ENCODE measurements at places on chromosomes 5 and 9. TPM values are rescaled to one million over a fixed set of nuclear protein-coding genes. Genes with fewer than 3 reads are reported as not detected.
A peak's percentile ranks its signal among the peaks of the same experiment; 100 is the strongest.

The BTNL3 gene
- not detected for polyA plus RNA-seq

- peak; percentile 23 for DNase-seq
Observed at GRCh38 chr9:93807166-93808074, 147.7 kb downstream of the BARX1 start.

The SLC36A3 gene
- not detected for polyA plus RNA-seq

GRCh38 chr9:83166372-83166771 lies 103.4 kb upstream of the RASEF start:
- peak; percentile 40 for DNase-seq

The ZNF300 gene
- 0.28 TPM for polyA plus RNA-seq

DNA sequence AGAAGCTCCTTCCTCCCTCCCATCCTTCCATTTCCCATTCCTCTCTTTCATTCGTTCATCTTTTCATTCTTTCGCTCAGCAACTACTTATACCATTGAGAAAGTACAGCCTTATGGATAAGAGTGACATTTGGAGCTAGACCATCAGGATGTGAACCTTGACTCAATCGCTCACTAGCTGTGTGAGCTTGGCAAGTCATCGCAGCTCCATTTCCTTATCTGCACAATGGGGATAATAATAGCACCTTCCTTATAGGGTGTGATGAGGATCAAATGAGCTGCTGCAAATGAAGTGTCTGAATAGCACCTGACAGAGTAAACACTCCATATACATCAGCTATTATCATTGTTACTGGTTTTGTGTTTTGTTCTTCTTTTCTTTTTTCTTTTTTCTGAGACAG lies 28.1 kb upstream of the SYNPO start:
- DNase-seq: no peak

DNA sequence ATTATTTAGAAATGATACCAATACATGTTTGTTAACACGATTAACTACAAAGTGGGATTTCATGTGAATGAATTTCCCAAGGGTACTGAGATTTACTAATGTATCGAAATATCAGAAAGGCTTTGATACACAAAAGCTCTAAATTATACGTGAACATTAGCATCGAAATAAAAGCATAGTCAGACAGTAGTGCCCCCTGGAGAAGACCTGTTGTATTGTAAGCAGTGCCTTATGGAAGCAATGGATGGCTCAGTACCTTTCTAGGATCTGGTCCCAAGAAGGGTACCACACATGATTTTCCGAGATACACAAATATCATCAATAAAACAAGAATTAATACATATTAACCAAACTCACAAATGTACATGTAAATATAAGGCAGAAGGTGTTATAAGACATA lies 153.8 kb downstream of the CDH12 start:
- no peak for DNase-seq

The PCA3 gene
- polyA plus RNA-seq: 0.72 TPM

- no peak for DNase-seq
Observed at GRCh38 chr5:10668697-10669096, 92.3 kb downstream of the DAP start.

DNA sequence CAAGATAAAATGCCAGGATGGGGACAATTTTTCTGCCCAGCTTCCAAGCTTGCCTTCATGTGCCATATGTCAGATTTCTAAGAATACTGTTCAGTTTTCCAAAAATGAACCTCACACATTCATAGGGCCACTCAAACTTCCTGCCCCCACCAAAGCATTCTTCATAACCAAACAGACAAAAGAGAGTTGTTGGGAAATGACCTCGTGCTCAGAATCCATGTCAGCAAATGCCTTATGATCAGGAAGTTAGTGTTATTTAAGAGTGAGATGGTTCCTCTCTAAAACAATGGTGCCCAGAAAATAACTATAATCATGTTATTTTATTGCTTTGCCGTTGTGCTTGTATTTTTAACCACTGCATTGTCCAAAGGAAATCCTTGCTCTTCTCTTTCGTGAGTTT lies 208.2 kb downstream of the ZNF608 start:
- DNase-seq: no peak

- no peak for DNase-seq
Observed at GRCh38 chr5:9437741-9438240, 108.1 kb downstream of the SEMA5A start.

GRCh38 chr9:83304686-83305085 lies 233.5 kb downstream of the FRMD3 start:
- no peak for DNase-seq

- DNase-seq: no peak
Observed at GRCh38 chr5:179793468-179794139, at the start of gene LTC4S. TSS of gene LTC4S (plus strand) at chr5:179793986. CDS start at chr5:179794081, 95 bp downstream.

DNA sequence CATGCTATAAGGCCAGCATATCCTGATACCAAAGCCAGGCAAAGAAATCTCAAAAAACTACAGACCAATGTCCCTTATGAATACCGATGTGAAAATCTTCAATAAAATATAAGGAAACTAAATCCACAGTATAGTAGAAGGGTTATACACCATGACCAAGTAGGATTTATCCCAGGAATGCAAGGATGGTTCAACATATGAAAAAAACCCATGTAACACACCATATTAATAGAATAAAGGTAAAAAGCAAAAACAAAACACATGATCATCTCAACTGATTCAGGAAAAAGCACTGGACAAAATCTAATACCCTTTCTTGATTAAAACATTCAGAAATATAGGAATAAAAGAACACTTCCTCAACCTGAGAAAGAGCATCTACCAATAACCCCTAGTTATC lies 6.1 kb downstream of the FBXL17 start:
- DNase-seq: no peak

The SPAAR gene
- 1.1 TPM for polyA plus RNA-seq

GRCh38 chr9:109329638-109330258 lies 8.9 kb upstream of the EPB41L4B start:
- no peak for DNase-seq

- DNase-seq: no peak
Observed at GRCh38 chr5:170503990-170504596, at the start of gene KCNIP1. TSS of gene KCNIP1 (plus strand) at chr5:170504020.

DNA sequence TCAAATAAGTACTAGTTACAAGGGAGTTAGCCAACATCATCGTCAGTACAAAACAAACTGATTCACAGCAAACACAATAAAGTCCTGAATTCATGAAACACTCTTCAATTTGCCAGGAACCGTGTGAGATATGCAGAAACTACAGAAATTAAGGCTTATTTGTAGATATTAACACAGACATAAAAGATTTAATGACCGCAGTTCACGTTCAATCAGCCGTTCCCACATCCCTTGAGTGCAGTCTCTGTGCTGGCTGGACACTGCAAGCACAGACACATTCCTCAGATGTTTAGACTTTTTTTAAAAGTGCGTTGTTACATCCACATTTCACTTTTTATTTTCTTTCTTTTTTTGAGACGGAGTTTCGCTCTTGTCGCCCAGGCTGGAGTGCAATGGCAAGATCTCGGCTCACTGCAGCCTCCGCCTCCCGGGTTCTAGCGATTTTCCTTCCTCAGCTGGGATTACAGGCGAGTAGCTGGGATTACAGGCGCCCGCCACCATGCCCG lies 566 bp upstream of the CEP78 start:
- no peak for DNase-seq

The GABRB2 gene
- polyA plus RNA-seq: not detected

DNA sequence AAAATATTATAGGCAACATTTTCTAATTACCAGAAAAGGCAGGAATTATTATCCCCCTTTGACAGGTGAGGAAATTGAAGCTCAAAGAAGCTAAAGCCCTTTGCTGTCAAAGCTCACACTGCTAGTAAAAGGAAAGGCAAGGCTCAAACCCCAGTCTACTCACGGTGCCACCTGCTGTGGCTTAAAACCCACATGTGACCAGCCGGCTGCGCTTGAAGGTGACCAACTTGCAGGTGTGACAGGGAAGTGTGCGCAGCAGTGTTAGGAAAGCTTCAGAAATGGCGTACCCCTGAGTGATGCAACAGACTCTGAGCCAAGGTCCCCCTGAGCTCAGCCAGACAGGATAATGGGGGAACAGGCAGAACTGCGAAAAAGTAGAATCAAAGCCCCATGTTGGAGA lies 45.2 kb downstream of the PAX5 start:
- DNase-seq: no peak

DNA sequence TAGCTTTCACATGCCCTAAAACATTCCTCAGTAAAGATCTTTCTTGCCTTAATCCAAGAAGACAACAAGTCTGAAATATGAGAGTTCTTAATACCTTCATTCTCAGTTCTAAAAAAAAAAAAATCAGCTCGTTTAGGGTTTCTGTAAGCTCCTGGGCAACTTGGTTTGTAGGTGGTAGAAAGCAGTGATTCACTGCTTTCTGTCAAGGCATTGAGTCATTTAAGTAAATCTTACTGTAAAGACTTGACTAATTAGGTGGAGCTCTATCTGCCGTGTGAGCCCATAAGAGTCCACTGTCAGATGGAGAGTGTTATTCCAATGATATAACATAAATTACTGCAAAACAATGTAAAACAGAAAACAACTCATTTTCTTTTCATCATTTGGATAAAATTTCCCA lies 56.1 kb upstream of the MAST4 start:
- DNase-seq: no peak

DNA sequence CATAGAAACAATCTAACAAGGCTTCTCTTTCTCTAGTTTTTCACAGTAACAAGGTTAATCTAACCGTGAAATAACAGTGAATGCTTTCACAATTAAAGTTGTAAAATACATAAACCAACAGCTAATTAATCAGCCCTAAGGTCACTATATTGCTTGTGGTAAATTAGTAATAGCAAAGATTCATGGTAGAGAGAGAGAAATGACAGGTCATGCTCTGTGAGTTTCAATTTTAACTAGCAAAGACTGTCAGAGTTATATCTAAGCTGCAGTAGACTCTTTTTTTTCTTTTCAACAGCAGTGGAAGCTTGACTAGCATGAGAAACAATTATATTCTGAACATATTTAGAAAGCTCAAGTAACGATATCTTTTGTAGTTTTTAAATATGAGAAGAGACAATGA lies 1068.0 kb downstream of the MAT2B start:
- no peak for DNase-seq

The PLGRKT gene
- polyA plus RNA-seq: 11.3 TPM
